ENCODE measurements at places on chromosomes 7 and 10. TPM values are rescaled to one million over a fixed set of nuclear protein-coding genes. Genes with fewer than 3 reads are reported as not detected.

Gene FFAR4
- not detected for total RNA-seq

- no peak overlapping the region for H3K4me3 ChIP-seq
- H3K36me3 ChIP-seq = no peaks in the 10 kb centered on the region
- no peak for DNase-seq
- H3K4me1 ChIP-seq = no peaks in the 10 kb centered on the region
- H3K27me3 ChIP-seq = no peaks in the 10 kb centered on the region
- no peak overlapping the region for H3K27ac ChIP-seq
Measured at GRCh38 chr7:15234431-15234830, 327.4 kb downstream of the AGMO start.

Gene ZCWPW1
- 5.2 TPM for total RNA-seq

DNA sequence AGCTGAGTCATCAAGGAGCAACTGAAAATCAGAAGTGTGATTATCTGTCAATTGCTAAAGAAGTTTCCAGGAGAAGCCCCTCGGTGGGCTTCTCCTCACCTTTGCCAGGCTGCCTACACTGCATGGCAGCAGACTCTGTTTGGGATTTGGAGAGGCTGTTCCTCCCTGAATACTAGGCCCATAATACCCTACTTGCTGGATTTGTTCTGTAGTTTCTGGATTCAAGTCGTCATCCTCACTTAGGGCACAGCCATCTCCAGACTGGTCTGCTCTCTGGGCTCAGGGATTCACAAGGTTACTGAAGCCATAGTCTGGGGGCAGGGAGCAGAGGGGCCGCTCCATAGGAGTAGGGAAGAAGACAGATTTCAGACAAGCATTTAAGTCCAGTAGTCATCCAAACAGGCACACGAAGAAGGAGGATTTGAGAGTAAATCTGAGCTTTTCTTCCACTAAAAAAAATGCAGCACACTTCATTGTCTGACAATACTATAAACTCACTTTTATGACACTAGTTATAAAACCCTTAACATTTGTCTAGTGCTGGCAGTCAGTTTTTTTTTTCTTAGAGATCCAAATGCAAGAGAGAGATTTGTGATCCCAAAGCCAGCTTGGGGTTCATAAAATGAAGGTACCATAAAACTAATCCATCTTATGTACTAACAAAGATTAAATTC is 723.3 kb downstream of the GRID1 start:
- no peak for DNase-seq
- H3K27me3 ChIP-seq = no peaks in the 10 kb centered on the region
- H3K4me1 ChIP-seq = peaks cover 24% of the 10 kb centered on the region
- H3K36me3 ChIP-seq = no peaks in the 10 kb centered on the region
- no peak overlapping the region for H3K27ac ChIP-seq
- H3K4me3 ChIP-seq = no peak overlapping the region

Gene ZDHHC6
- 23.4 TPM for total RNA-seq

DNA sequence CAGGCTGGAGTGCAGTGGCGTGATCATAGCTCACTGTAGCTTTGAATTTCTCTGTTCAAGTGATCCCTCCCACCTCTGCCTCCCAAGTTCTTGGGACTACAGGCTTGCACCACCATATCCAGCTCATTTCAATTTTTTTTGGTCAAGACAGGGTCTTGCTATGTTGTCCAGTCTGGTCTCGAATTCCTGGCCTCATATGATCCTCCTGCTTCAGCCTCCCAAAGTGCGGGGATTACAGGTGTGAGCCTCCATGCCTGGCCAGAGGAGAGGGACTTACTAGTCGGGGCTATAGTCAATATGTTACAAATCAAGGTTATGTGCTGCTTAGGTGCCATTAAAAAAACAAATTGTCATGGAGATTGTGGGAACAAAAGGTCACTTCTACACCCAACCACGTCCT is 105.3 kb upstream of the GALNT17 start:
- H3K27ac ChIP-seq = no peak overlapping the region
- no peaks in the 10 kb centered on the region for H3K36me3 ChIP-seq
- DNase-seq = no peak

Gene ANKRD30A
- not detected for total RNA-seq

GRCh38 chr10:33196710-33197491 is 137.6 kb downstream of the NRP1 start:
- no peaks in the 10 kb centered on the region for H3K27me3 ChIP-seq
- H3K36me3 ChIP-seq = peaks cover 40% of the 10 kb centered on the region
- DNase-seq = peak; percentile 61
- H3K27ac ChIP-seq = peak overlapping the region; percentile 71
- H3K4me3 ChIP-seq = no peak overlapping the region
- H3K4me1 ChIP-seq = peaks cover 14% of the 10 kb centered on the region

Gene ANKRD22
- not detected for total RNA-seq

DNA sequence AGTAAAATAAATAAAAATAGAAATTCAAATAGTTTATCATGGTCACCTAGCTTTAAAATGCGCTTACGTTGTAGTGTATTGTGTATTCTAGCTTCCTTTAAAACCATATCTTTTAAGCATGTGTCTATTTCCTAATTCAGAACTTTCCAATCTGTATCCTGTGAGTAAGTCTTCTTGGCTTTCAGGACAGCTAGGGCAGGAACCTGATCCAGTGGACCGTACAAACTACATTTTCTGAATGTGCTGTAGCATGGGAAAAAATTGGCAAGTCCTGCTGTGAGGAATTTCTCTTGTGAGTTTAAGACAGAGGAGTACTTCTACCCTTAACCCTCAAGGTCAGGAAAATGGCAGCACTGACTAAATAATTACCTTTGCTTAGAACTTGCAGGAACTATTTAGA is 12.1 kb downstream of the OPN1SW start:
- H3K36me3 ChIP-seq = peaks cover 47% of the 10 kb centered on the region
- no peaks in the 10 kb centered on the region for H3K4me1 ChIP-seq
- no peak overlapping the region for H3K27ac ChIP-seq
- no peak overlapping the region for H3K4me3 ChIP-seq

GRCh38 chr10:29923416-29923965 is 135.9 kb downstream of the JCAD start:
- peak; percentile 16 for DNase-seq
- no peaks in the 10 kb centered on the region for H3K36me3 ChIP-seq
- no peak overlapping the region for H3K4me3 ChIP-seq
- H3K27me3 ChIP-seq = no peaks in the 10 kb centered on the region
- peak overlapping the region; percentile 29 for H3K27ac ChIP-seq
- H3K4me1 ChIP-seq = peaks cover 14% of the 10 kb centered on the region

Gene GSDME
- 6.9 TPM for total RNA-seq

DNA sequence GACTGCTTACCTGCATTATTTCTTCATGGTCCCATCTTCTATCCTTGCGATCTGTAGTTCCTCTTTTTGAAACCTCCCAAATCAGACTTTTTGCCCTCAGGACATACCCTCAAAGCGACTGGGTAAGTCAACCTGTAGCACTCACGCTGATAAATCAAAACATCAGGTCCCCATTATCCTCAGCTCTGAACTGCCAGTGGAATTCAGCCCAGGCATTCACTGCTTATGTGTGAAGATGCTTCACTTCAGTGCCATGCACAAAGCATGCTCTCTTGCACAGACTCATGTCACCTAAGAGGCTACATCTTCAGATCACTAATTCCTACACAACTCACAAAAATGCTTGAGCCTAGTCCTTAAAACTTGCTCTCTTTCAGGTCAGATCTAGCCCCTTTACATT is 283.6 kb upstream of the KLF6 start:
- no peak overlapping the region for H3K4me3 ChIP-seq
- no peaks in the 10 kb centered on the region for H3K27me3 ChIP-seq
- no peak for DNase-seq
- H3K36me3 ChIP-seq = no peaks in the 10 kb centered on the region
- peaks cover 9% of the 10 kb centered on the region for H3K4me1 ChIP-seq
- no peak overlapping the region for H3K27ac ChIP-seq

Gene FAM13C
- 22.8 TPM for total RNA-seq

Gene CLDN15
- 4.3 TPM for total RNA-seq

Gene C10orf53
- not detected for total RNA-seq

DNA sequence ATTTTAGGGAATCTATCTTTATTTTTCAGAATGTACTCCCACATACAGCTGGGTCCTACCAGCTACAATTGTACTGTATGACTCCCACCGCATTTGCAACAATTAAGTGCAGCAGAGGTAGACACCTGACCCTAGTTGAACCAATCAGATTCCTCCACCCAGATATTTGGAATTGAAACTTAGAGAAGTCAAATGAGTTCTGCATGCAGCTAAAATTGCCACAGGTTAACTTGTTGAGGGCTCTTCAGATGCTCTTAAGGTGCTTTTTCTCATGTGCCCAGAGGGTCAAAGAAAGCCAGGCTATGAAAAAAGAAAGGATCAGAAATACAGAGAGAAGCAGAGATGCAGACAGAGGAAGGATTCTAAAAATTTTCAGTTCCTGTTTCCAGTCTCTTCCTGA is 68.0 kb upstream of the TES start:
- no peak overlapping the region for H3K4me3 ChIP-seq
- no peaks in the 10 kb centered on the region for H3K27me3 ChIP-seq
- H3K27ac ChIP-seq = no peak overlapping the region
- no peak for DNase-seq
- no peaks in the 10 kb centered on the region for H3K4me1 ChIP-seq

- no peaks in the 10 kb centered on the region for H3K27me3 ChIP-seq
- peaks cover 3% of the 10 kb centered on the region for H3K4me1 ChIP-seq
- no peaks in the 10 kb centered on the region for H3K36me3 ChIP-seq
- no peak for DNase-seq
- H3K4me3 ChIP-seq = no peak overlapping the region
Measured at GRCh38 chr10:50316695-50317648, 65.7 kb upstream of the ASAH2 start.

Gene SAMD9L
- 11.8 TPM for total RNA-seq

Gene CYP2C19
- total RNA-seq = not detected

GRCh38 chr7:108299251-108299973 is 156.8 kb downstream of the NRCAM start:
- H3K4me3 ChIP-seq = no peak overlapping the region
- H3K27ac ChIP-seq = no peak overlapping the region
- no peaks in the 10 kb centered on the region for H3K27me3 ChIP-seq
- no peaks in the 10 kb centered on the region for H3K36me3 ChIP-seq
- DNase-seq = no peak

- peak; percentile 67 for DNase-seq
- H3K27me3 ChIP-seq = no peaks in the 10 kb centered on the region
- peak within 1 kb of the TSS; percentile 70 for H3K4me3 ChIP-seq
- no peaks in the 10 kb centered on the region for H3K36me3 ChIP-seq
- peaks cover 17% of the 10 kb centered on the region for H3K4me1 ChIP-seq
Measured at GRCh38 chr7:16421333-16422102, at the start of gene CRPPA. Gene CRPPA (minus strand): TSS chr7:16421538. CDS start chr7:16421322, 216 bp downstream.

Gene DUS4L
- 6.8 TPM for total RNA-seq

- H3K36me3 ChIP-seq = peaks cover 29% of the 10 kb centered on the region
- no peak for DNase-seq
- no peaks in the 10 kb centered on the region for H3K27me3 ChIP-seq
- H3K27ac ChIP-seq = peak overlapping the region; percentile 45
- no peak overlapping the region for H3K4me3 ChIP-seq
Measured at GRCh38 chr10:103766751-103767505, 88.4 kb downstream of the SH3PXD2A start.

DNA sequence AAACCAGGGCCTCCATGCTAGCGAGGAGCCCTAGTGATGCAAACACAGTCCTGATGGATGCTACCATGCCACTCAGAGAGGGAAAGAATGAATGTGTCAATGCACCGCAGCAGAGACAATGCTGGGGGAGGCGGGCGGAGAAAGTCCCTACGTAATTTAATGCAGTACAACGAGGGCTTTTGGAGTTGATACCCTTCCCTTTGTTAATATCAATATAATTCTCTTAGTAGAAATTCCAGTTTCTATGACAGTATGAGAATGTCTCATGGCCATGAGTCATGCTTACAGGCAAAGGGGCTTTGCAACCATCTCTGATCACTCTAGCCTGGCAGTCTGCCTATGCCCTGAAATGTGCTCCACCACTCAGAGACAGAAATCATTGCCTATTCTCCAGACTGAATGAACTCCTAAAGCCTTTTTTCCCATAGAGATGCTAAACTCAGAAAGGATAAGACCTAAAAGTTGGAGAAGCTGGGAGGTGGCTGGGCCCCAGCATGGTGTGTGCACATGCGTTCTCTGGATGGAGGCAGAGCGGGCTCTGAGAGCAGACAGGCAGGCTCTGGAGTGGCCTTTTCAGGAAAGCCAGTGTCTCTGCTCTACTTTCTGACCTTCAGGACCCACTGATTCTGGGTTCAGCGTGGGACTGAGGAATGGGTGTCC is 20.3 kb upstream of the GIMAP2 start:
- H3K27me3 ChIP-seq = no peaks in the 10 kb centered on the region
- DNase-seq = no peak
- H3K27ac ChIP-seq = no peak overlapping the region
- H3K4me3 ChIP-seq = no peak overlapping the region
- H3K4me1 ChIP-seq = no peaks in the 10 kb centered on the region

DNA sequence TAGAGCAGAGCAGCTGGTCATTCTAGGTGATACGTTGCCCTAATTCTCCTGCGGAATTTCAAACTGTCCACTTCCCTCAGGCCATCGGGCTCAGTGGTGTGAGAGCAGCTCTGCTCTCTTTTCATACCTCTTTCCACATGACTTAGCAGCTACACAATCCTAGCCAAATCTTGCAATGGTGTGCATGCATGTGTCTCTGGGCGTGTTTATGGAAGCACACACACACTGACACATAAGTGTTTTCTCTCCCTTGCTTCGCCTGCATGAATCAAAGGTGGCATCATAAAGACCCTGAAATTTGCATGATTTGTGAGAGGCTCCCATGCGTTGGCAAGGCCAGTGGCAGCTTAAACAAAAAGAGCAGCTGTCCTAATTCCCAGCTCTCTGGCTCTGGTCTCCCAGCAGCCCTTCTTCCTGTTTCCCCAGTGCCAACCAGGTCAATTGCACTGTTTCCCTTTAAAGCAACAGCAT is 1189.5 kb downstream of the GATA3 start:
- H3K36me3 ChIP-seq = no peaks in the 10 kb centered on the region
- H3K4me1 ChIP-seq = no peaks in the 10 kb centered on the region
- peak; percentile 19 for DNase-seq
- H3K4me3 ChIP-seq = no peak overlapping the region
- H3K27ac ChIP-seq = no peak overlapping the region
- no peaks in the 10 kb centered on the region for H3K27me3 ChIP-seq

Gene KCP
- 0.58 TPM for total RNA-seq

- H3K4me3 ChIP-seq = no peak overlapping the region
- H3K27ac ChIP-seq = no peak overlapping the region
- H3K4me1 ChIP-seq = no peaks in the 10 kb centered on the region
- DNase-seq = no peak
- H3K27me3 ChIP-seq = peaks cover 6% of the 10 kb centered on the region
Measured at GRCh38 chr10:121722665-121723064, 124.4 kb upstream of the FGFR2 start.

DNA sequence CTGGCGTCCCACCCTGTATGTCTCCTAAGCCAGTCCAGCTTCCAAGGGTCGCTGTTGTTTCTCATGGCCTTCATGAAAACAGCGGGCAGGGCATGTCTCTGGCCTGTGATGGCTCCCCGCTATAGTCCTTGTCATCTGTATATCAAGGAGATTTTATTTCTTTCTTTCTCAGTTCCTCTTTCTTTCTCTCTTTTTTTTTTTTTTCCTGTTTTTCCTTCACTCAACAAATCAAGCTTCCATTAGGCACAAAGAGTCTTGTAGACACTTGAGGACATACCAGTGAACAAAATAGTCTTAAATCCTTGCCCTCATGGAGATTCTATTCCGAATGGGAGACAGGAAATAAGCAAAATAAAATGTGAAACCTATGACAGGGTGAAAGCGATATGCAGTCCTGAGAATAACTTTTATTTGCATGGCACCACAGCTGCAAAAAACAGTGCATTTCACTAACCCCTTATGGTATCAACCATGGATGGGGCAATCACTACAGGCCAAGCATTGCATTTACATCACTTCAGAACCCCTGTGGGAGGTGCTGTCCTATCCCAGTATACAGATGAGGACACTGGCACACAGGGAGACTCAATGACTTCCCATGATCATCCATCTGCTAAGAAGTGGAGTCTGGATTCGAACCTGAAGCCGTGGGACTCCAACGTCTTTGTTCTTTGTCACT is 50.7 kb downstream of the SYPL1 start:
- H3K4me1 ChIP-seq = peaks cover 23% of the 10 kb centered on the region
- H3K27me3 ChIP-seq = no peaks in the 10 kb centered on the region
- no peak for DNase-seq
- no peaks in the 10 kb centered on the region for H3K36me3 ChIP-seq
- H3K4me3 ChIP-seq = no peak overlapping the region
